PC-9 (cell line): ENCODE measurements at places on chromosomes 7 and 10. TPM values are rescaled to one million over a fixed set of nuclear protein-coding genes. Genes with fewer than 3 reads are reported as not detected.

DNA sequence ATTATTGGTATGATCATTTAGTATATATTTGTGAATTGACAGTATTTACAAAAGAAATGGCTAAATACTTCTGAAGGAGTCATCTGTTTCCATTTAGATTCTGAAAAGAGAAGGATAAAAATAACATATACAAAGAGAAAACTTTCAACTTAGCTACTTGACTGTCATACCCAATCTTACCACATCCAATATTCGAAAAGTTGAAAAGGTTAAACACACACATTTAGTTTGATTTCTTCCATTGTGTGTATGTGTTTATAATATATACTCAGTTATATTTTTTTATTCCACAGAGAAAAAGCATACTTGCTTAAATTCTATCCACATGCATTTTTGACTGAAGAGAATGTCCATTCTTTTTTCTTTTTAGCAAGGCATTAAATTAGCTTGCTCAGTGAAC is 470.7 kb downstream of the TFEC start:
- DNase-seq = no peak

GRCh38 chr10:68046642-68047041 is 28.4 kb downstream of the HERC4 start:
- no peak for DNase-seq

PODXL gene
- total RNA-seq = 57.5 and 75.3 TPM in 2 replicates

- DNase-seq = no peak
These were observed 1.5 kb upstream of the LRRC4 start for GRCh38 chr7:128032605-128033235.

DNA sequence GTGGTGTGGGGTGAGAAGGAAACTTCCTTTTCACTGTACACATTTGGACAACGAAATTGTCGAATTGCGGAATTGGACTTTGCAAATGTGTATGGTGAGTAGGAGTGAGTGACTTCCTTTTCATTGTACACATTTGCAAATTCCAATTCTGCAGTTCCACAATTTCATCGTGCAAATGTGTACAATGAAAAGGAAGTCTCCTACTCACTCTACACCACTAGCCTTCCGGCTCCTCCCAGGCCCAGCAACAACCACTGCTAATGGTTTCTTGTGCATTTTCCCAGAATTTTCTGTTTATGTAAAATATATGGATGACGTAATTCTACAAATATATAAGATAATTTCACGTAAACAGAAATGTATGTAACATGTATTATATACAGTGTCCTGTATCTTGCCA is 118.5 kb downstream of the ARL4A start:
- DNase-seq = no peak

CTNNA3 gene
- not detected in 2 replicates for total RNA-seq

DNA sequence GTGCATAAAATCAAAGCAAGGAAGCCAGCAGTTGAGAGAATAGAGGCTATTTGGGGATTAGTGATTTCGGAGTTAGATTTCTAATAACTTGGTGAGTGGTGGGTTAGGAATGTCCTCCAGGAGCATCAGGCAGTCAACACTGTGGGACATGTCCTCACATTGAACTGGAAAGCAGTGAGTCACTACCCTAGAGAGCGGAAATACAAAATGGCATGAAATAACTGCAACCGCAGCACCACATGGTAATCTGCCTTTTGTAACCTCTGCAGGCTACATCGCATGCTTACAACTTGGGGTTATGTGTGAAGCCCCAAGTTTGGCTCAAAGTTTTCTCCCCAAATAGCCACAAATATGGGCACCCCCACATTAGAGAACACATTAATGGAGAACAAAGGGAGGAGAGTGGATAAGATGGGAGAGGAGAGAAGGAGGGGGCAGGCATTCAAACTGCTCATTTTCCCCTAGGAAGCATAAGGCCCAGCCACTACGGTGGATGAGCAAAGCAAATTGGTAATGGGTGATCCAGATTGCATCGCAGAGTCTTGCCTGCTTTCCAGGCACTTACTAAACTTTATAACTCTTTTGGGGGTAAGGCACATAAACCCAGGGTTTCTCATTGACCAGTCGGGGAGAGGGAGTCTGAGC is 22.0 kb upstream of the SLF2 start:
- peak; percentile 89 for DNase-seq

DNA sequence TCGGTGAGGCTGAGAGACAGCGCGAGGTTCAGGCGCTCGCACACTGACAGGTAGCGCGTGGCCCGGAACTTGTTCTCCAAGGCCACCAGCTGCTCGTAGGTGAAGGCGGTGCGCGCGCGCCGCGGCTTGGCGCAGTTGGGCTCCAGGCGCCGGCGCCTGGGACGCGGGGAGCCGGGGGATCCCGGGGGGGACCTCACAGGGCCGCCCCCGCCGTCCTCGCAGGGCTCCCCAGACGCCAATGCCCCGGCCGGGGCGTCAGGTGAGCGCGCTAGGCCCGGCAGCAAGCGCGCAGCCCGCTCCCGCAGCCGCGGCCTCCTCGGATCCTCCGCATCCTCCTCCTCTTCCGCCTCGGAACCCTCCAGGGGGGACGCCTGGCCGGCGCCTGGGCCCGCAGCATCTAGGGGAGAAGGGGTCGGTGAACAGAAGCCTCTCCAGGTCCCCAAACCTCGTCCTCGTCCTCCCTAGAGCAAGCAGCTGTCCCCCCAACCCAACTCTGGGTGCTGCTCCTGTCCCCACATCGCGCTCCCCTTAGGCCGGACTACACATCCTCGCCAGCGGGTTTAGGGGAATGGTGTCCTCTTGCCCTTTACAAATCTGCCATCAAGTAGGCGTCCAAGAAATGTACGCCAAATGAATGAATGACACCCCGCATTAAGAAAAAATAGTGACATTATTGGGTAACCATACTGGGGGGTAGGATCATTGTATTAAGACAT is 1.9 kb downstream of the NKX1-2 start:
- DNase-seq = no peak

DNA sequence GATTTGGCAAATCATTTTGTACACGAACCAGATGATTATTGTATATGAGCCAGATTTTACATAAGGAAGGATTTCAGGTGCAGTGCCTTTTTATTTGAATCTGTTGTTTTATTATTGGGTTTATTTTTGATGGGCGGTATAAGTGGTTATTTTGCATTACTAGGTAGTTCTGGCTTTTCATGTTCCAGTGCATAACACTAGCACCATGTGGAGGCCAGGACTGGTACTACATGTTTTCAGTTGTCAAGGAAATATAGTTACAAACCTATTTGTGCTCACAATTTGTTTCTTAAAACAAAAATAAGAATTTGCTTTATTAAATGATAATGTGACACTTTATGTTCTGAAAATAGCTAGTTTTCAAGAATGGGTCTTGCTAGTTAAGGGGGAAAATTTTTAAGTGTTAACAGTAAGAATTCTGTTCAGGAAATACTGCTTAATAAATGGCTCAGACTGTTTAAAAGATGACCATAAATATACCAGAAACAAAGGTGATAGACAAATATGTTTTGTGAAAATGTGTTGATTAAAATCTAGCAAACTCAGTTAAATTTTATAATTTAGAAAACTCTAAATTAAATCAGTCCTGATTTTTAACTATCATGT is 7.1 kb upstream of the SEMA3E start:
- peak; percentile 40 for DNase-seq

DNA sequence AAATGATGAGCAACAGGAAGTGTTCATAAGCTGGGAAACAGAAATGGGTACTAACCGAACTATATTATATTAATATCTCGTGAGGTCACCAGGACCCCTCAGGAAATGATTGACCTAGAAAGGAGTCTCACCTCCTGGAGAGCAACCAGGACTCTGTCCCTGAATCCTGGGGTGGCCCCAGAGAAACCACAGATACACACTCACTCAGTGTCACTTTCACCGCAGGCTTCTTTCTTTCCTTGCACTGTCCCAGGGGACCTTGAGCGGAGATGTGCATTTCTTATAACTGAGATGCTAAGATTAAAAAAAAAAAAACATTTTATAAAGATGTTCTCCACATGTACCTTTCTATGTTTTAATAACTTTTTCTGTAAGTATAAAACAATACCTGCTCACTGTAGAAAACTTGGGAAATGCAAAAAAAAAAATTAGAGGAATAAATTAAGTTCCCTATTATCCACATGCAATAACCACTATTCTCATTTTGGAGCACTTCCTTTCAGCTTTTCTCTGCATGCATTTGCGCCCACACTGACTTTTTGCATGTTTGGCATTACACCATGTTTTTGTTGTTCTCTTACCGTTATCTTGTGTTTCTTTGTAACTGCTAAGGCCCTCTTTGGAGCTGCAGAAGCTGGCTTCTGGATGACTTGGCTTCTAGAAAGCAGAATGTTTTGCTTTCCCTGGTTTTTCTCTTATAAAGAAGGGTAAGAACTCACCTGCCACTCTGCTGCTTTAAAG is 15.0 kb downstream of the NOD1 start:
- no peak for DNase-seq

APBB1IP gene
- total RNA-seq = not detected in 2 replicates

- no peak for DNase-seq
These were observed 6.2 kb downstream of the CFAP58 start for GRCh38 chr10:104359811-104360210.

GRCh38 chr7:102012941-102013461 is 195.6 kb downstream of the CUX1 start:
- no peak for DNase-seq

DNA sequence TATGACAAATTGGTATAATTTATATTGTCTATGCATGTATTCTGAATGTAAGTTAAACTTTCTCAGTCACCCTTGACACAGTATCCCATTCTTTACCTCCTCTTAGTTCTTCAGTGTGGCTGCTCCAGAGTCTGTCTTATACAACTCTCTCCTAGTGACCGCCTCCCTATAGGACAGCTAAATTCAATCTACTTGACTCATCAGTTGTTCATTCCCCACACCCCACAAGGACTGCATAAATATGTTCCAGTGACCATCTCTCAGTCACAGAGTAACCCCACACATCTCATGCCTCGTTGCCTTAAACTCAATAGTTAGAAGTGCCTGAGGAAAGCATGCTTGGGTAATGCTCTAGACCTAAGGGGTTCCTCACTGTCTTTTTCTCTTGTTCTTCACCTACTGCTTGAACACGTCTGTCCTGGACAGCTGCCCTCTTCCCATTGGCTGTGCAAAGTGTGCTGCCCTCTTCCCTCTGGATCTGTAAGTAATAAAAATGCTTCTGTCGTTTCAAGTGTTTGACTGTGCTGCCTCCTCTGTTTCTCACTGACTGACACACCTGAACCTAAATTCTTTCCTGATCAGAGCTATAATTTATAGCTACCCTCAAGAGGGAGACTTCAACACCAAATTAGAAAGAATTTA is 494.6 kb upstream of the GRM3 start:
- DNase-seq = no peak

CDNF gene
- total RNA-seq = 0.48 and 1.2 TPM in 2 replicates

FXYD4 gene
- total RNA-seq = not detected in 2 replicates

- no peak for DNase-seq
These were observed 45.7 kb upstream of the STRIP2 start for GRCh38 chr7:129388333-129389098.

DNA sequence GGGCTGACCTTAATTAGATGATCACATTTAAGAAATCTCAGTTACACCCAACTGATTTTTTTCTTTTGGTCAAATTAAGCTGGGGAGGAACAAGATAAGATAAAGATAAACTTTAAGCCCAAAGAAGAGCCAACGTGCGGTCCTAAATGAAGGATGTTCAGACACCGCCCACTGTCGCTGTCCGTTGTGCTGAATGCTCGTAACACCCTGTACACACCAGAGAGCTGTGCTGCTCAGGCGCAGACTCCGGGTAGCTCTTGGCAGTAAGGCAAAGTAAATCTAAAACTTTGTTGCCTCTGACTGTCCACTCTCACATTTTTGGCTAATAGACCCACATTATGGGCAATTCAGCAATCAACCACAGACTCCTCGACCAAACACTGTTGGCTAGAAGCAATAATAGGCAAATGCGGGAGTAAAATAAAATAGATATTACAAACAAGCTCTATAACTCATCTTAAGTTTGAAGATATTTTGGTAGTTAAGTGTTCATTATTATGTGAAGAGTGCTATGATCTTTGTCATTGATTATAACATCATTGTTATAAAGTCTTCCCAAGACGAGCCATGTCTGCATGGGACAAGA is 57.1 kb downstream of the PLPP4 start:
- peak; percentile 0 for DNase-seq

MGMT gene
- 21.2 and 28.1 TPM in 2 replicates for total RNA-seq

- DNase-seq = no peak
These were observed 486.3 kb downstream of the ACTR3B start for GRCh38 chr7:153245809-153246208.

CTAGE4 gene
- 5.8 and 8.2 TPM in 2 replicates for total RNA-seq

DNA sequence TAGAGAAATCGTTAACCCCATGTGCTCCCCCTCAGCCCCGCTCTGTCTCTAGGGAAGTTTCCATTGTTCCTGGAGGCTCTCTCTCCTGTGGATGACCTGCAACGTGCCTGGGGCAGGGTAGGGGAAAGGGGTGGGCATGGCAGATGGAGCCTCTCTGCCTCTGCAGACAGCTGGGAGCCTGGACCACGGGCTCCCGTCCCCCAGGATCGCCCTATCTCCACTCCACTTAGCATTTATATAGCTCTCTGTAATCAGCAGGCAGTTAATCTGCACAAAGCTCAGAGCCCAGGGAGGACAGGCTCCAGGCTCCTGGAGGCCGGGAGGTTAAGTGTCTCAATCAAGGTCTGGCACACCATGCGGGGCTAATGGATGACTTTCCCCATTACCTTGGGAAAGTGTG is 369.7 kb downstream of the PLXNA4 start:
- DNase-seq = no peak

IFIT5 gene
- 1.9 and 2.1 TPM in 2 replicates for total RNA-seq
